ENCODE measurements at places on chromosomes 1 and 21.

DNA sequence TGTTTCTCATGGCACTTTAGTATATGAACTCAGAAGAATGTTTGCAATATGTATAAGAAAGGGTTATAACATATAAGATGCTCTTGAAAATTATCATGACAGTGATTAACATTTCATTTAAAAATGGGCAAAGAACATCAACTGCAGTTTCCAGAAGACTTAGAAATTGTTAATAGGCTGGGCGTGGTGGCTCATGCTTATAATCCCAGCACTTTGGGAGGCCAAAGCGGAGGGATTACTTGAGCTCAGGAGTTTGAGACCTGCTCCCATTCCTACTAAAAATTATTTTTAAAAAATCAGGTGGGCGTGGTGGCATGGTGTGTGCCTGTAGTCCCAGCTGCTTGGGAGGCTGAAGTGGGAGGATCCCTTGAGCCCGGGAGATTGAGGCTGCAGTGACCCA lies 23.1 kb downstream of the MTF2 start:
- no peak for DNase-seq

GRCh38 chr1:202551683-202552082 lies 158.6 kb downstream of the SYT2 start:
- DNase-seq: no peak

- DNase-seq: no peak
Observed at GRCh38 chr1:68221980-68222373, 10.3 kb downstream of the WLS start.

GRCh38 chr1:54892586-54892985 lies 5.6 kb upstream of the DHCR24 start:
- no peak for DNase-seq

GRCh38 chr1:227934476-227935313 lies 13.0 kb downstream of the WNT9A start:
- peak; percentile 67 for DNase-seq

DNA sequence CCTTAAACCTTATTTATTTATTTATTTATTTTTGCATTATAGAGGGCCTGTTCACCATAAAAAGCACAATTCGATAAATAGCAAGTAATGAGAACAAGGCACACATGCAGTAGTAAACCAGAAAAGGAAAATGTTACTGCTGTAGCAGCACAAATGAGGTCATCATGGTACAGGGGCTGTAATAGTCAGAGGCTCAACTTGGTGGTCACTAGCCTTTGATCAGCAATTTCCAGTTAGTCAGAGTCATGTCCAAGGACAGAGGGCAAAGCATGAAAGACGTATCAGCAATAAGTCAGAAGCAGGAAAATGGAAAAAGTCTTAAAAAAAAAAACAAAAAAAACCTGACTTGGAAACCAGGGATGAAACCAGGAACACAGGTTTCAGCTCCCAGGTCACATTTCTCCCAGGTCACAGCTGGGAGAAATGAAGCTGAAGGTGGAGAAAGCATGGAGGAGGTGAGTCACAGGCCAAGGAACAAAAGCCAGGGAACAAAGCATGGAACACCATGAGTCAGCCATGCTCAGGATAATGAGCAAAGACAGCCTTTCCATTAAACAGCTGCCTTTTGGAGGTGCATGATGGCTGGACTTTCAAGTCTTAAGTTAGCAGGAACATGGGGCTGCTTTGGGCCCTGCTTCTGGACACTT lies 556.3 kb downstream of the LTN1 start:
- no peak for DNase-seq

- no peak for DNase-seq
Observed at GRCh38 chr1:197961449-197961848, 44.3 kb downstream of the LHX9 start.

GRCh38 chr1:243409284-243409683 lies 153.4 kb downstream of the SDCCAG8 start:
- DNase-seq: no peak

DNA sequence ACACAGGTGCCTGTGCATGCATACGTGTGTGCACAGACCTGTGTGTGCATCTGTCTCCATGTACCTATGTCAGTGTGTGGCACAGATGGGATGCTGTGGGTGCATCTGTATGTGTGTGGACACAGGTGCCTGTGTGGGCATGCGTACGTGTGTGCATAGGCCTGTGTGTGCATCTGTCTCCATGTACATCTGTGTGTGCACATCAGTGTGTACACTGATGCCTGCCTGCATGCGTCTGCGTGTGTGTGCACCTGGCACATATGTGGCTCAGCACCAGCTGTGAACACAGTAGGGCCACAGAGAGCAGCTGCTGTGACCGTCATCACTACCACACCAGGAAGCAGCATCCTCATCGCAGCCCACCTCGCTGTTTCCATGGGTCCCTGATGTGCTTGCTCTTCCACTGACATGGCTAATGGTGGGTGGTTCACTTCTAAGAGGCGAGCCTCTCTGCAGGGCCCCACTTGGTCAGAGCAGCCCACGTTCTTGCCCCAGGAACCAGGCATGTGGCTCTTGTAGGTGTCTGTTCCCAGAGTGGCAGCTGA lies 9.6 kb upstream of the SPATC1L start:
- peak; percentile 8 for DNase-seq

DNA sequence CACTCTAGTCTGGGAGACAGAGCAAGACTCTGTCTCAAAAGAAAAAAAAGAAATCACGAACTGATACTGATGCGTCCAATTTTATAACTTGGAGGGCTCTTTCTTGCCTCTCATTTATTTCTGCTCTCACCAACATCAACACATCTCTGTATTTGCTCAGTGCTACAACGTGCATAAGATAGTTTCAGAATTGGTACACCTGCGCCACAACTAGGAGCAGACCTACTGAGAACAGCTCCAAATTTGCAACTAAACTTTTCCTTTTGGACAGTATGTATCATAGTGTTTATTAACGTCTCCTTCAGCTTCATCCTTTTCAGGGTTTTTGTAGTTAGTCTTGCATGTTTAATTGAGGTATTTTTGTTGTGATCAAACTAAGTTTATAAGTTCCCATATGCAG lies 27.7 kb downstream of the TRAPPC10 start:
- no peak for DNase-seq

DNA sequence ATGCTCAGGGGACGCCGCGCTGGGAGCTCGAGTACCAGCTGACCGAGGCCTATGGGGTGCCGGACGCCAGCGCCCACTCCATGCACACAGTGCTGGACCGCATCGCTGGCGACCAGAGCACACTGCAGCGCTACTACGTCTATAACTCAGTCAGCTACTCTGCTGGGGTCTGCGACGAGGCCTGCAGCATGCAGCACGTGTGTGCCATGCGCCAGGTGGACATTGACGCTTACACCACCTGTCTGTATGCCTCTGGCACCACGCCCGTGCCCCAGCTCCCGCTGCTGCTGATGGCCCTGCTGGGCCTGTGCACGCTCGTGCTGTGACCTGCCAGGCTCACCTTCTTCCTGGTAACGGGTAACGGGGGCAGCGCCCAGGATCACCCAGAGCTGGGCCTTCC lies 1.3 kb upstream of the XKR8 start:
- no peak for DNase-seq

GRCh38 chr1:225410036-225410435 lies 17.8 kb downstream of the LBR start:
- no peak for DNase-seq

DNA sequence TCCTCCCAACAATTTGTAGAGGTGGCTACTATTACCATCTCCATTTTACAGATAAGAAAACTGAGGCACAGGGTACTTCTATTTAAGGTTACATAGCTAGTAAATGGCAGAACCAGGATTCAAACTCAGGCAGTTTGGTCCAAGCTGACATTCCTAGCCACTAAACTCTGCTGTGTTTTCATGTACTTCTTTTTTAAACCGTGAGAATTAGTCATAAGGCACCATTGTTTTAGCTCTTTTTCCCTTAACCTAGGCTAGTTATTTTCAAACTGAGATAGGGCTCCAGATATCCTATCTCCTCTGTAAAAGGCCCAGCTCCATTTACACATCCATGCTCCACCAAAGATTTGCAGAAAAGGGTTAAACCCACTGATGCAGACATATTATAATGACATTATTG lies 92.9 kb downstream of the PTPN14 start:
- DNase-seq: no peak

GRCh38 chr1:150696590-150696989 lies 364 bp downstream of the GOLPH3L start:
- DNase-seq: no peak

DNA sequence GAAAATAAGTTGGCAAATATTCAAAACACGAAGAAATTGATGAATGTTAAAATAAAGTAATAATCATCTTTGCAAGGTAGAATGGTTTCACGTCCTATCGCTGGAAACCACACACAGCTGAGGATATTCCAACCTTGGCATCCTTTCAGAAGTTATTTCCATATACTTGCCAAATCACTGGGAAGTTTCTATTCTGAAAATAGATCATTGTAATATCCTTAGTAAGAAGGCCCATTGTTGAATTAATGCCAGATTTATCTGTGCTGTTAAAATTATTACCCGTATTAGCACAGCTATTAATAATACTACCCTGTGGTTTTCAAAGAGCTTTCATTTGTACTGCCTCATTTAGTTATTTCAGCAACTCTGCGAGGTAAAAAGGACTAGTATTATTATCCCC lies 81.1 kb downstream of the OLFM3 start:
- DNase-seq: no peak
